Esophagus squamous epithelium (tissue), 5 donors: ENCODE measurements at places on chromosomes 4 and X.

DNA sequence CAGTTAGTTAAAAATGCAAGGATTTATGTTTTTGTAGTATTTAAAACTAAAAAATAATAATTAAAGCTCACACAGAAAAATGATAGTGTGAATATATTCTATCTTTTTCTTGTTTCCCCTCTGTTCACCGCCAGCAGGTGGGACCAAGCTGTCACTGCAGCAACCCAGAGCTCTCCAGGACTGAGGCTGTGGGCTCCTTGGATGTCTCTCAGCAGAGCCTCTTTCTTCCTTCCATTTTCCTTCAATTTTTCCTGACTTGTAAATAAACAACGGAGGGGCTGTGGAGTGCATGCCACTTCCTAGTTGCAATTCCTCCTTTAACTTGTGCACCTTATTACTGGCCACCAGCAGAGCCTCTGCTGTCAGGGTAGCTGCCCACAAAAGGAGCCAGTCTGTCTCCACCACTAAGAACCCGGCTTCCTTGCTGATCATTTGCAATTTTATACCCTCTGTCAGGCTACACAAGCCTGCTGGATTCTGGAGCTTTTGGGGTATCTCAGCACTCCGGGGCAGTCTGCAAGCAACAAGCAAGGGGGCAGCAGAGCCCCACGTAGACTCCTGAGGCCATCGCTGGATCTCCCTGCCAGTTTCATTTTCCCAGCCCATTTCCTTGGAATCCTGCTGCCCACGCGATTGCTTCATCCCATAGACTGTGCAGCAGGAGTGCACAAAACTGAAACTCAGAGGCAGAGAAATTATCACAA is 1467.4 kb downstream of the C4orf33 start:
- H3K27me3 ChIP-seq: no peaks in the 10 kb centered on the region
- DNase-seq: no peak
- H3K4me3 ChIP-seq: peak overlapping the region; percentile 15
- no peaks in the 10 kb centered on the region for H3K4me1 ChIP-seq
- H3K27ac ChIP-seq: no peak overlapping the region

- H3K36me3 ChIP-seq: no peaks in the 10 kb centered on the region
- no peaks in the 10 kb centered on the region for H3K27me3 ChIP-seq
- no peaks in the 10 kb centered on the region for H3K4me1 ChIP-seq
Observed at GRCh38 chr4:132275583-132276121, 873.4 kb upstream of the PCDH10 start.

DNA sequence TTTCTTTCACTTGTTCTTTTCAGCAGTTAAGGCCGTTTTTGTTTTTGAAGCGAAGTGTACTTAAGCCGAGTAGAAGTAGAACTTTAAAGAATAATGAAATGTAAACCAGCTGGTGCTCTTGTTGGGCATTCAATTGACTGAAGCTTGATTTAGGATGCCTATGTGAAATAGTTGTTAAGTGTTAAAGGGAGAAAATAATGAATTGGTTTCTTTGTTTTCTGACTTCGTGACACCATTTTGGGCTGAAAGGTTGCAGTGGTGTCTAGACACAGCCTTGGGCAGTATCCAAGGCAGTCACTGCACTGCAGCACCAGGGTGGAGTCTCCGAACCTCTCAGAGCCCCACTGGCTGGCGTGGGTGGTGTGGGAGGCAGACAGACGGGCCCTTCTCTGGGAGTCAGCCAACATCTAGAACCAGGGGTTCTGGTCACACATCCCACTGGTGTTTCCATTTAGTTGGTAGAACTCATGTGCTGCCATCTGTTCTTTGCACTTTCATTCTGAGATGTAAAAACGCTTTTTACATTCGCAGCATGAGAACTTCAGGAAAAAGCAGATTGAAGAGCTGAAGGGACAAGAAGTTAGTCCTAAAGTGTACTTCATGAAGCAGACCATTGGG is 3.5 kb downstream of the UCHL1 start:
- no peaks in the 10 kb centered on the region for H3K36me3 ChIP-seq
- peaks cover 14% of the 10 kb centered on the region for H3K4me1 ChIP-seq
- no peak overlapping the region for H3K4me3 ChIP-seq

DNA sequence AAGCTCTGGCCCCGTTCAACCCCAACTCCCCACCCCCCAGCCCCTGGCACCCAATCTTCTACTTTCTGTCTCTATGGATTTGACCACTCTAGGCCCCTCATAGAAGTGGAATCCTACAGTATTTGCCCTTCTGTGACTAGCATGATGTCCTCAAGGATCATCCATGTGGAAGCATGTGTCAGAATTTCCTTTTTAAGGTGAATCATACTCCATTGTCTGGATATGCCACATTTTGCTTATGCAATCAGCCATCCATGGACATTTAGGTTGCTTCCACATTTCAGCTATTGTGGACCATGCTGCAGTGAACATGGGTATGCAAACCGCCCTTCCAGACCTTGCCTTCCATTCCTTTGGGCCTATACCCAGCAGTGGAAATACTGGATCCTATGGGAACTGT is 15.5 kb downstream of the CCNQ start:
- no peak overlapping the region for H3K27ac ChIP-seq
- no peak overlapping the region for H3K4me3 ChIP-seq
- H3K27me3 ChIP-seq: no peaks in the 10 kb centered on the region
- no peaks in the 10 kb centered on the region for H3K36me3 ChIP-seq
- DNase-seq: no peak
- H3K4me1 ChIP-seq: no peaks in the 10 kb centered on the region

GRCh38 chrX:150768580-150769190 is 75.5 kb downstream of the MTMR1 start:
- H3K27me3 ChIP-seq: no peaks in the 10 kb centered on the region
- H3K27ac ChIP-seq: no peak overlapping the region
- no peaks in the 10 kb centered on the region for H3K36me3 ChIP-seq
- no peaks in the 10 kb centered on the region for H3K4me1 ChIP-seq
- H3K4me3 ChIP-seq: no peak overlapping the region

DNA sequence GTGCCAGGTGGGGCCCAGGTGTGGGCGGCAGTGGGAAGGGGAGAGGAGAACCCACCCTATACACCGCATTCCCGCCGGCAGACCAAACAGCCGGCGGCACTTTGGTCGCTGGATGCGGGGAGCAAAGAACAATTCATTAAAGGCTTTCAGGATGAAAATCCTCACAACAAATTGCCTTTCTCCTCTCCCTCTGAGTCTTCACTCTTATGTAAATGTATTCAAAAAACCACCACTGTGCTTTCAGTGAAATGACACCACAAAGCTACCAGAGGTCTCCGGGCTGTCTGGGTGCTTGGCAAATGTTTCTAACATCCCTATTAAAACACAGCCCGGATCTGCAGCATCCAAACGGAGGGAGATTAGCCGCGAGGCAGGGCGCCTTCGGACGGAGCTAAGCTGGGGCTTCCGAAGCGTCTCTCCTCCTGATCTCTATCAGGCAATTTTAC is 171.8 kb upstream of the TBL1X start:
- H3K27ac ChIP-seq: no peak overlapping the region
- H3K4me1 ChIP-seq: no peaks in the 10 kb centered on the region
- H3K4me3 ChIP-seq: no peak overlapping the region
- DNase-seq: no peak
- H3K27me3 ChIP-seq: no peaks in the 10 kb centered on the region
- no peaks in the 10 kb centered on the region for H3K36me3 ChIP-seq

DNA sequence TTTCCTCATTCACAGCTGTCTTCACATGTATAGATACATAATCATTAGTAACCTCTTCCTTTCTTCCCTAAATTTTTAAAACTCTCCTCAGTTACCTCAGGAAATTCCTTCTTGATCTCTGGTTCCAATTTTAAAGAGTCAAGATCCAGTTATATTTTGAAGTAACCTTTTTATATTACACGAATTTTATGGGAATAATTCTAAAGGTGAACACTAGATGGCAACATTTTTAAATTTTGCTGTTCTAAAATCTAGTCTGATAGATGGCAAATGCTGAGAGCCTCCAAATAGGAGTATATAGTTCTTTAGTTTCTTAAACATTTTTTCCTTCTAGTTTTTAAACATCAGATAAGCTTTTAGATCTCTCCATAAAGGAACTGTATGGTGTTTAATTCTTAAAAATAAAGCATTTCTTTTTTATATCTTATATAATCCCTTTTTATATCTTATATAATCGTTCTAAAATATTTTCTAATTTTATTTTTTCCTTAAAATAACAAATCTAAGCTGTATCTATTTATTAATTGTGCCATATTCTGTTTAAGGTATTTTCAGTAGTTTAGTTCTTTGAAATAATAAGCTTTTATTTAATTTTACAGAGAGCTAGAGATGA is 37.9 kb upstream of the PAPSS1 start:
- no peaks in the 10 kb centered on the region for H3K4me1 ChIP-seq
- DNase-seq: no peak
- H3K4me3 ChIP-seq: no peak overlapping the region

DNA sequence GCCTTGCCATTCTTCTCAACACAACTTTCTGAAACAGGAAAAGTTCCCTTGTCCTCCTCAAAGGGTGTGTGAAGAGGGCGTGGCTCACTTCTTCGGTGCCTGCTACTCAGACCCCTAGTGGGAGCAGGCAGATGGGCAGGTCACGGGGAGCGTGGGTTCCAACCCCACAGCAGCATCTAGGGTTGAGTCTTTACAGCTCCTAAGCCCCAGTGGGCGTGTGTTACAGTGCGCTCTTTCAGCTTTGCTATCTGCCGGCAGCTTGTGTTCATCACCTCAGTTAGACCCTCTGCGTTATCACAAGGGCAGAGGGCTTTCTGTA is 57.5 kb upstream of the KLF3 start:
- no peak overlapping the region for H3K4me3 ChIP-seq
- DNase-seq: no peak
- H3K36me3 ChIP-seq: no peaks in the 10 kb centered on the region
- no peak overlapping the region for H3K27ac ChIP-seq
- H3K4me1 ChIP-seq: peaks cover 6% of the 10 kb centered on the region
- no peaks in the 10 kb centered on the region for H3K27me3 ChIP-seq

DNA sequence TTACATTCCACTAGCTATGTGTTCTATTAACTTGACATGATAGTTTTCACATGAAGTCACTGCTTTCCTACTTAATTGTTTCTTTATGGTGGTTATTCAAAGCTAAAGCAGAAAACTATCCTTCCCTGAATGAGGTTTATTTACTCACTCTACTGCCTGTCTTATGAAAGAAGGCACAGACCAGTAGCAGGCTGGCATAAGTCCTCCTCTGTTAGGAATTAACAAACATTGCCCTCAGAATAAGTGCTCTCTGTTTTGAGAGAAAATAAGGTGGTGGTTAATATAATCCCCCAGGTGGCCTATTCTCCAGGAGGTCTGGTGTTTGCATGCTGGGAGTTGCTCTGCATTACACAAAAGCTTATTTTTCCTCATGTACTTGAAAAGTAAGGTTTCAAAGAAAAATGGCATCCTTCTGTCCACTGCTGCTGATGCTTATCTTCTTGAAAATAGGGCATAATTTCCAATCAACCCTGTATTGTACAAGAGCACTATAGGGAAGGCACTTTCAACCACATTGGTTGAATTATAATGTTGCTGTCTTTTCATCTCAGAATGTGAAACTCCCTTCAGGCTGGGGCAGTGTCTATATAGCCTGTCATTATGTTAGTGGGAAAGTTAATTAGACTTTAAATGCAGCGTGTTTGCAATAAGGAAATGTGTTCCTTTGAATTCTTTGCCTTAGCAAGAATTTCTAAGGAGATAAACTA is 119.7 kb upstream of the TBC1D9 start:
- no peak for DNase-seq
- no peaks in the 10 kb centered on the region for H3K36me3 ChIP-seq
- no peaks in the 10 kb centered on the region for H3K27me3 ChIP-seq
- no peak overlapping the region for H3K4me3 ChIP-seq

- H3K27me3 ChIP-seq: no peaks in the 10 kb centered on the region
- no peaks in the 10 kb centered on the region for H3K4me1 ChIP-seq
- H3K36me3 ChIP-seq: no peaks in the 10 kb centered on the region
- DNase-seq: no peak
- no peak overlapping the region for H3K27ac ChIP-seq
- no peak overlapping the region for H3K4me3 ChIP-seq
Observed at GRCh38 chr4:72376901-72377300, 192.1 kb downstream of the ADAMTS3 start.

DNA sequence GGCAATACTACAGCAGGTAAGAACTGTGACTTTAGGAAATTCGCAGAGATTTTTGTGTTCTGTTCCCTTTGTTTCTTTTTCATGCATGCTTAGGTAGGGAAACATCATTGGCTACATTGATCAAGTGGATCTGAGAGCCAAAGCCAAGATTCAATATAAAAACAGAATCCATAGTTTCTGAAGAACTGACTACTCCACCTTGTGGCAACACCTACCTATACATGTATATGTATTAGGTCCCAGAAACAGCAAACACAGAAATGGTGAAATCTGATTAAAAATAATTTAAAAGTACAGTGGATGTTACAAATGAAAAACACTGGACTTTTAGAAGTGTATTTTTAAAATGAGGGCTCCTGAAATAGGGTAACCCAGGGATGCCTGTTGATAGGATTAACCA is 322.6 kb upstream of the MAOA start:
- no peaks in the 10 kb centered on the region for H3K36me3 ChIP-seq
- H3K4me3 ChIP-seq: no peak overlapping the region
- no peak overlapping the region for H3K27ac ChIP-seq

GRCh38 chr4:67456577-67457196 is 88.6 kb downstream of the CENPC start:
- DNase-seq: no peak
- no peak overlapping the region for H3K27ac ChIP-seq
- no peaks in the 10 kb centered on the region for H3K4me1 ChIP-seq

- H3K36me3 ChIP-seq: no peaks in the 10 kb centered on the region
- no peaks in the 10 kb centered on the region for H3K27me3 ChIP-seq
- DNase-seq: no peak
- H3K27ac ChIP-seq: peak overlapping the region; percentile 93
Observed at GRCh38 chr4:1200425-1201035, 28.1 kb upstream of the SPON2 start.

- no peak for DNase-seq
- H3K27me3 ChIP-seq: no peaks in the 10 kb centered on the region
- H3K4me3 ChIP-seq: no peak overlapping the region
- H3K27ac ChIP-seq: no peak overlapping the region
Observed at GRCh38 chrX:67555578-67556203, 11.9 kb downstream of the AR start.

- no peak for DNase-seq
- H3K4me1 ChIP-seq: peaks cover 27% of the 10 kb centered on the region
- H3K27ac ChIP-seq: peak overlapping the region; percentile 76
- H3K36me3 ChIP-seq: no peaks in the 10 kb centered on the region
- H3K27me3 ChIP-seq: no peaks in the 10 kb centered on the region
Observed at GRCh38 chrX:119692191-119693039, 553 bp downstream of the SEPTIN6 start.

- no peaks in the 10 kb centered on the region for H3K36me3 ChIP-seq
- H3K4me1 ChIP-seq: no peaks in the 10 kb centered on the region
- DNase-seq: no peak
- no peak overlapping the region for H3K27ac ChIP-seq
- H3K27me3 ChIP-seq: no peaks in the 10 kb centered on the region
- no peak overlapping the region for H3K4me3 ChIP-seq
Observed at GRCh38 chr4:7708981-7709380, 230.7 kb downstream of the AFAP1 start.

GRCh38 chr4:175412746-175413145 is 399.3 kb downstream of the GPM6A start:
- no peaks in the 10 kb centered on the region for H3K36me3 ChIP-seq
- H3K27me3 ChIP-seq: no peaks in the 10 kb centered on the region
- H3K27ac ChIP-seq: no peak overlapping the region
- DNase-seq: no peak
